ENCODE measurements at places on chromosomes 1 and 21. TPM values are rescaled to one million over a fixed set of nuclear protein-coding genes. Genes with fewer than 3 reads are reported as not detected.

Gene WDR64
- total RNA-seq = not detected

- no peak overlapping the region for H3K4me3 ChIP-seq
- peaks cover 3% of the 10 kb centered on the region for H3K27me3 ChIP-seq
- H3K27ac ChIP-seq = no peak overlapping the region
- peaks cover 48% of the 10 kb centered on the region for H3K4me1 ChIP-seq
- no peak for DNase-seq
Observed at GRCh38 chr1:212039622-212040021, 4.1 kb downstream of the DTL start.

- peaks cover 21% of the 10 kb centered on the region for H3K27me3 ChIP-seq
- H3K36me3 ChIP-seq = no peaks in the 10 kb centered on the region
- DNase-seq = no peak
- H3K4me1 ChIP-seq = no peaks in the 10 kb centered on the region
Observed at GRCh38 chr1:204152310-204153044, 633 bp upstream of the ETNK2 start.

DNA sequence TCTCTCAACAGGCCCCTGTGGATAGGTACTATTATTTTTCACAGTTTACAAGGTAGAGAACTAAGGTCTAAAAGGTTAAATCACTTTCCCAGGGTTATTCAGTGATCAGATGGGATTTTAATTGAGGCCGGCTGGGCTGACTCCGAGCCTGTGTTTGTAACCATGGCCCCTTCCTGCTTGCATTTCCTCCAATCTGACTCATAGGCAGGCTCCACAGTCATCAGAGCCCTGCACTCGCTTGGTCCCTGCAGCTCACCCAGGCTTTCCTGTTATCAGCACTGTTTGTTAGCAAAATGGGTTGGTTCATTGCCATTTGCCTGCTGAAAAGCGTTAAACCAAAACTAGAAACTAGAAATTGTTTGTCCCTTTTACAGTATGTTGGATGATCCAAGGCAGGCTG is 41.4 kb upstream of the LMX1A start:
- no peak overlapping the region for H3K4me3 ChIP-seq
- DNase-seq = peak; percentile 73

Gene CD164L2
- total RNA-seq = not detected

Gene DUSP10
- 13.5 TPM for total RNA-seq

Gene DNM3
- 0.42 TPM for total RNA-seq

GRCh38 chr1:226938903-226939437 is 1.1 kb upstream of the COQ8A start:
- peak overlapping the region; percentile 99 for H3K27ac ChIP-seq
- peaks cover 35% of the 10 kb centered on the region for H3K4me1 ChIP-seq
- H3K27me3 ChIP-seq = no peaks in the 10 kb centered on the region
- DNase-seq = peak; percentile 64
- H3K36me3 ChIP-seq = peaks cover 16% of the 10 kb centered on the region

- H3K4me3 ChIP-seq = no peak overlapping the region
- H3K4me1 ChIP-seq = no peaks in the 10 kb centered on the region
- H3K27me3 ChIP-seq = no peaks in the 10 kb centered on the region
- no peak for DNase-seq
- H3K36me3 ChIP-seq = peaks cover 47% of the 10 kb centered on the region
- H3K27ac ChIP-seq = no peak overlapping the region
Observed at GRCh38 chr21:28818663-28819278, 173.9 kb downstream of the LTN1 start.

DNA sequence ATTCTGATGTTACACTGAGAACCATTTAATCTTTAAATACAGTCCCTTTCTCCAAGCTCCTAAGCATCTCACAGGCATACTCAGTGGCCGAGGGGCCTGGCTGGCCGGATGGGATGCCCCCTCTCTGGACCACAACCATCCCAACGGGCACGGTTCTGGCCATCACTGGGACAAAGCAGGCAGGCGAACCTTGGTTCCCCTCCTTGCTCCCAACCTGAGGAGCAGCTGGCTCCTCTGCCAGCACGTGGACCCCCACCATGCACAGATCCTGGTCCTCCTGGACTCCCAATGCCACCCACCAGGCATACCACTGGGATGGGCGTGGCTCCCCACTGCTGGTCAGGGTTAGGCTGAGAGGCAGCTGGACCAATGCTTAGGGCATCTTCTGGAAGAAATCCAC is 19.8 kb upstream of the PRDM16 start:
- no peaks in the 10 kb centered on the region for H3K36me3 ChIP-seq
- no peaks in the 10 kb centered on the region for H3K4me1 ChIP-seq
- peaks cover 4% of the 10 kb centered on the region for H3K27me3 ChIP-seq
- no peak overlapping the region for H3K27ac ChIP-seq
- no peak for DNase-seq

- H3K4me3 ChIP-seq = peak overlapping the region; percentile 70
- H3K36me3 ChIP-seq = peaks cover 6% of the 10 kb centered on the region
- peaks cover 34% of the 10 kb centered on the region for H3K4me1 ChIP-seq
- peaks cover 8% of the 10 kb centered on the region for H3K27me3 ChIP-seq
- peak overlapping the region; percentile 30 for H3K27ac ChIP-seq
- peak; percentile 51 for DNase-seq
Observed at GRCh38 chr1:93907718-93908117, 1.5 kb downstream of the GCLM start.

GRCh38 chr1:43648876-43649477 is 972 bp upstream of the KDM4A start:
- H3K27ac ChIP-seq = peak overlapping the region; percentile 98
- peak overlapping the region; percentile 91 for H3K4me3 ChIP-seq
- no peak for DNase-seq
- peaks cover 7% of the 10 kb centered on the region for H3K36me3 ChIP-seq
- peaks cover 23% of the 10 kb centered on the region for H3K4me1 ChIP-seq
- H3K27me3 ChIP-seq = peaks cover 12% of the 10 kb centered on the region

- H3K4me1 ChIP-seq = no peaks in the 10 kb centered on the region
- no peak overlapping the region for H3K27ac ChIP-seq
- H3K36me3 ChIP-seq = no peaks in the 10 kb centered on the region
- no peaks in the 10 kb centered on the region for H3K27me3 ChIP-seq
Observed at GRCh38 chr1:245869847-245870246, 637.2 kb downstream of the SMYD3 start.

Measured in activated CD4-positive, alpha-beta T cell treated with anti-CD3 and anti-CD28 coated beads, Interleukin-2, amount 10 ng/mL, durations not matched to agents 24 days and 14 days (primary cell).